ENCODE measurements at places on chromosomes 7 and 10.

DNA sequence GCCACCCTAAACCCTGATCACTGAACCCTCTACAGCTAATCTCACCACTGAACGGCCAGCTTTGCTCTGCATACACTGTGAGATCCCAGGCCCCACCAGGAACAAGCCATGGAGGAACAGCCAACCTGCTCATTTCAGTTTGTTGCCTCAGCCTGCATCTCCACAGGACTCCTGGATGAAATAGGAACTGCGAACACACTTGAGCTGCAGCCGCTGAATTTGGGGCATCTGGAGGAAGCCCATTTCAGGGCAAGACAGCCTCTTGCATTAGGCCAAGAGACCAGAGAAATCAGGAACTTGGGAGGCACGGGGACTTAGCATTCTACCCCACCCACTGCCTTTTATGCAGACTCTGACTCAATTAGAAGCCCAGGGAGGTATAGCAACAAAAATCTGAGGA lies 14.5 kb upstream of the EGR2 start:
- DNase-seq: no peak

- no peak for DNase-seq
These were observed 506.8 kb upstream of the COBL start for GRCh38 chr7:51823437-51823836.

- DNase-seq: no peak
These were observed 59.9 kb downstream of the HIBADH start for GRCh38 chr7:27602766-27603165.

- DNase-seq: no peak
These were observed 38.8 kb upstream of the PDZD8 start for GRCh38 chr10:117413928-117414618.

- peak; percentile 26 for DNase-seq
These were observed 59.0 kb upstream of the TAS2R16 start for GRCh38 chr7:123054357-123055133.

DNA sequence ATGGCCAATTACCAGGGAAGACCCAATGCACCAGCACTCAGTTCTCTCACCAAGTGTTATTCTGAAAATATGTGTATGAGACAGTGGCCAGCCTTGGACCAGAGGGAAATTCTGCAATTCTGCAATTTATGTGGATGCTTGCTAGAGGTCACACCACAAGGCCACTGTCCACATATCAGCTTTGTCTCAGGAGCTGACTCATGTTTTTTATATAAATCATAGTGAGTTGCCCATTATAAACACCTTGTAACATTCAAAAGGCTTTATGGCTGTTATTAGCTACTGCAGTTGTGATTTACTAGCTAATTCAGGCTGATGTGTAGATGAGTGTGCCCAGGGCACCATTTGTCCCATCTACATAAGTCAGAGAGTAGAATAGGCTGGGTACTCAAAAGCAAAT lies 649.0 kb downstream of the LRMDA start:
- DNase-seq: no peak

- no peak for DNase-seq
These were observed 179.3 kb downstream of the SRPK2 start for GRCh38 chr7:105209433-105209832.

- DNase-seq: no peak
These were observed 209.6 kb upstream of the PLXNA4 start for GRCh38 chr7:132785870-132786269.

DNA sequence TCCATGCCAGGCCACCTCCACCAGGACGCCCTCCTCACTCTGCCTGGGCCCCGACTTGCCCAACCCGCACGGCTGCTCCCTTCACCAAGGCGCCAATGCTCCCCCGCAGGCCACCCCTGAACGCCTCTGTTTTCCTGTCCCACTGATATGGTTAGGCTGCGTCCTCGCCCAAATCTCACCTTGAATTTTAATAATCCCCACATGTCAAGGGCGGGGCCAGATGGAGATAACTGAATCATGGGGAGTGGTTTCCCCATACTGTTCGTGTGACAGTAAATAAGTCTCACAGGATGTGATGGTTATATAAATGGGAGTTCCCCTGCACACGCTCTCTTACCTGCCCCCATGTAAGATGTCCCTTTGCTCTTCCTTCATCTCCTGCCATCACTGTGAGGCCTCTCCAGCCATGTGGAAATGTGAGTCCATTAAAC lies 29.8 kb downstream of the RSU1 start:
- DNase-seq: no peak

- peak; percentile 59 for DNase-seq
These were observed 3.4 kb downstream of the PALD1 start for GRCh38 chr10:70481831-70482530.

DNA sequence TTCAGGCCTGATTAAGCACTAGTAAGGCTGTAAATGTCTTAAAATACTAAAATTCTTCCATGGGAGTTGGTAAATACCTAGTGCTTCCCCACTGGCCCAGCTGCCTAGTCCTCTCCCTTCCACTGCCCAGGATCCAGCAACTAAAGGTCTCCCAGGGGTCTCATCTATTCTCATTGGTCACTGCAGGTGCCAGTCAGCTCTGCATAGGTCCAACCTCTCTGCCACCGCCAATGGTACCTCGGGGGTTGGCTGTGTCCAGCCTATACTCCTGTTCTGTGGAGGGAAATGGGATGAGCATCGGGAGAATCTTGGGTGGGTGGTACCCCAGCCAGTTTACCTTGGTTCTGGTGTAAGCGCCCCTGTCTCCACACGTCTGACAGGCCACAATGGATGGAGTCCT lies 6.1 kb upstream of the CREB5 start:
- no peak for DNase-seq

DNA sequence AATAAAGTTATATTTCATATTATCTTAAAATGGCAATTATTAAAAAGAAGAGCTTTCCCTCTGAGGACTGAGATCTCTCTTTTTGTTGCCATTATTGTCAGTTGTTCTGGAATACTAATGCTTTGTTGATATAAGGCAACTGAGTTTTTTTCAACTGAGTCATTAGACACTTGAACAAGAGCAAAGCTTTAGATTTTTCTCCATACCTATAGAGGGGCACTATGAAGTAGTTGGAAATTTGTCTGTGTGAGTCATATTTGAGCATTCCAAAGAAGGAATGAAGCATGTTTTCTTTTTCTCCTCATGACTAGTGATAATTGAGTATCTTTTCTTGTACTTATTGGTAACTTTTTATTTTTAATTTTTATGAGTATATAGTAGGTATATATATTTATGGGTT lies 24.5 kb downstream of the RPA3 start:
- no peak for DNase-seq

DNA sequence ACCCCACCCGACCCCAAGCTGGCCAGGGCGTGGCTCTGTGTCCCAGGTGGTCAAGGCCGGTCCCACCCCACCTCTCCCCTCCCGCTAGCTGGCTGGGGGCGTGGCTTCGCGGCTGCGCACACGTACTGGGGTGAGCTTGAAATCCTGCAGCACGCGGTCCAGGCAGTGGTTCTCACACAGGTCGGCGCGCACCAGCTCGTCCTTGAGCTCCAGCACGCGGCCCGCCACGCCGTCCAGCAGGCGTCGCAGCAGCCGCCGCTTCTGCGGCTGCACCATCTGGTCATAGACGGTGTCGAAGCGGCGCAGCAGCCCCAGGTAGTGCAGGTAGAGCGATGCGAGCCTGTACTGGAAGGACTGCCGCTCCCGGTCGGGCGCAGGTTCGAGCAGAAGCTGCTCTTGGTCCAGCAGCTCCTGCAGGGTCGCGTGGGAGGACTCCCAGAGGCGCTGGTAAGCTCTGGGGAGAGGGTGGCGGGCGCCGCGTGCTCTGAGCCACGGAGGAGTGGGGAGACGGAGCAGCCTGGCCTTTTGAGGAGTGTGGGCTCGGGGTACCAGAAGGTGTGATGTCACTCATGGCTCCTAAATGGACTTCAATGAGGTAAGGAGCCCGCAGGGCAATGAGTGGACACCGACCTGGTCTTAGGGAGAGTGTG lies 5.8 kb downstream of the H2BK1 start:
- DNase-seq: no peak

GRCh38 chr7:6171532-6172223 lies 100.7 kb downstream of the CYTH3 start:
- DNase-seq: no peak

GRCh38 chr10:104806801-104807200 lies 165.7 kb downstream of the SORCS3 start:
- DNase-seq: no peak

GRCh38 chr10:129021594-129022304 lies 445.3 kb upstream of the MGMT start:
- peak; percentile 94 for DNase-seq

GRCh38 chr10:18378766-18379165 lies 238.5 kb downstream of the CACNB2 start:
- no peak for DNase-seq

GRCh38 chr7:158228986-158229385 lies 358.6 kb downstream of the PTPRN2 start:
- no peak for DNase-seq

- no peak for DNase-seq
These were observed 33.6 kb downstream of the SMKR1 start for GRCh38 chr7:129535896-129536295.

DNA sequence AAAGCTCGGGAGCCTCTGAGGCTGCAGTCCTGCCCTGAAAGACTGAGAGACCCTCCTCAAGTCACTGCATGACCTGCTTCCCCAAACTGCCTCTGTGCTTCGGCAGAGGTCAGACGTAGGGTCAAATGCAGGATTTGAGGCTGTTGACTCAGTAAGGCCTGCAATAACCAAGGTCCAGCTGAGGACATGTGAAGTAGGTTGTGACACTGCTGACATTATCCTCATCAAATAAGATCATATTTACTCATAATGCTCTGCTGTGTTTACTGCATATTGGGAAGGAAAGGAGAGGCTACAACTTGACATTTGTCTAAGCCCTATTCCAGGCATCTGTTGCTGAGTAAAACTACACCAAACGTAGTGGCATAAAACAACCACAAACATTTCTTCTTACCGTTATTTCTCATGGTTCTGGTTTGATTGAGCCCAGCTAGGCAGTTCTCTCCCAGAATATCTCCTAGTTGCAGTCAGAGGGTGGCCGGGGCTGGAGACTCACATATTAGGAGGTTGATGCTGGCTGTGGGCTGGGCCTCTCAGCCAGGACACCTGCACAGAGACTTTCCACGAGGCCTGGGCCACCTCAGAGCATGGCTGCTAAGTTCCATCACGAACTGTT lies 122.1 kb upstream of the STK17A start:
- DNase-seq: no peak

DNA sequence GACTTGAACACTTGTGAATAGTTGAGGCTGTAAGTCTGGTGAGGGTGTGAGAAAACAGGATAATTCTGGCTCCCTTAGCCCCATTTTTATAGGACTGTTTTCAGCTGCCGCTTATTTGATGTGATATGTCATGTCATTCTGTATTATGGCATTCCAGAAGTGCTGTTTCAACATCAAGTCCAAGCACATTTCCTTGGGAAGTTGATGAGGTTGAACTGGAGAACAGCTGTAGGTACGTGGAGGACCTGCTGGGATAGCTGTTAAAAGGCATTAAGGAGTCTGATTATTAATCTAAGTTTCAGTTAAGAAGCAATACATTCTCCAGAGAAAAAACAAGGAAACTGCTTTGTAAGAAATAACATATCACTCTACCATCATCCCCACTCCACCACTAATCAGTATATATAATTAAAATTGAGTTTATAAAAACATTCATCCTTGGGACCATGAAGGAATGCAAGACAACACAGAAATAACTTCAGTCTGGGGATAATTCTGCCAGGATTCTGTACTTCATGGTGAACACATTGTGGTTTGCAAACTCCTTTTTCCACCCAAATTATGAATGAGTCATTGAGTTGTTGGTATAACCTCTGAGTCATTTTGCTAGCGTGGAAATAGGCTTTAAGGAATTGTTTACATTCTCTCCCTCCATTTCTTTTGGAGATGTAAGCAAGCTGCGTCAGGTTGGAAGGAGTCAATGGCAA lies 39.9 kb upstream of the TMEM229A start:
- DNase-seq: no peak

GRCh38 chr7:36827726-36828703 lies 103.7 kb upstream of the AOAH start:
- DNase-seq: no peak

- DNase-seq: no peak
These were observed 22.0 kb upstream of the OPALIN start for GRCh38 chr10:96380821-96381220.

DNA sequence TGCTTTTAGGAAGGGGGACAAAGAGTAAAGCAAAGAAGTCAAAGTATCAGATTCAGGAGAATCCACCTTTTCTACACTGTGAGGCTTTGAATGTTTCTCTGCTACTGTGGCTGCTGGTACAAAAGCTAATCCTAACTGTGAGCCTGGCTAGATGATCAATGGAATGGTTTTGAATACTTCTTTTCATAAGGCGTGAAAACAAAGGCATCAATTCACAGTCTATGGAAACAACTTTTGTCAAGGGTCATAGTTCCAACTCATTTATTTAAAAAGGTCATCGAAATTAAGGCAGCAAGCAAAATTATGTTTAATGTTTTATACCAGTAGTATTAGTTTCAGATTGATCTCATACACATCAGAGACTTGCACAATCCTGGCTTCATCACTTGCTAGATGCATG lies 118.1 kb downstream of the CTTNBP2 start:
- DNase-seq: no peak

DNA sequence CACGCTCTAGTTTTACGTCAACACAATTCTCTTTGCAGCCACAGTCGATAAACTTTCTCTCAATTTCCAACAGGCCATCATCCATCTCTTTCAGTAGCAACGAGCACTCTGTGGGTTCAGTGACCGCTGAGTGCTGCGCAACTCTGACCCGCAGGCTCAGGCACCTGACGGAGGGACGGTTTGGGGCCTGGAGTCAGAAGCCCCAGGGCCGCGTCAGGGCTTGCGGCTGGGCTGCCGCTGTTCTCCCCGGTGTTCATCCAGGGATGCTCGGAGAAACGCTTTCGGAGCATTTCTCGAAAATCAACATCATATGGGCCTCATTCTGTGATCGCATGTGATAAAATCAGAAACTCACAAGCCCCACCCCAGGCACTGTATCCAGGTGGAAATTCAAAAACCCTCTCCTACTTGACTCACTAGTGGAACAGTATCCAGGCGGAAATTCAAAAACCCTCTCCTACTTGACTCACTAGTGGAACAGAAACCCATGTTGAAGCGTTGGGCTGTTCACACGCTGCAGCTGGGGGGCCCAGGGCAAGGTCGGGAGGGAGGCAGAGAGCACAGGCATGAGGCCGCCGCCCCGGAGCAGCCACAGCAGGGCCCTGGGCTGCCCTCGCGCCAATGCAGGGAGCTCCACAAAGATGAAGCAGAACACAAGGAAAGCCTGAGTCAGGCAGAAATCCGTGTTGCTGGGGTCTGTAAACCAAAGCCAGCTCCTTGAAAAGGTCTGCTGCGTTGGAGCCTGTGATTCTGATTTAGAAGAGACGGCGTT lies 73.3 kb upstream of the NKX6-2 start:
- DNase-seq: no peak

- peak; percentile 89 for DNase-seq
These were observed 1.9 kb downstream of the HIPK2 start for GRCh38 chr7:139775829-139776266.

DNA sequence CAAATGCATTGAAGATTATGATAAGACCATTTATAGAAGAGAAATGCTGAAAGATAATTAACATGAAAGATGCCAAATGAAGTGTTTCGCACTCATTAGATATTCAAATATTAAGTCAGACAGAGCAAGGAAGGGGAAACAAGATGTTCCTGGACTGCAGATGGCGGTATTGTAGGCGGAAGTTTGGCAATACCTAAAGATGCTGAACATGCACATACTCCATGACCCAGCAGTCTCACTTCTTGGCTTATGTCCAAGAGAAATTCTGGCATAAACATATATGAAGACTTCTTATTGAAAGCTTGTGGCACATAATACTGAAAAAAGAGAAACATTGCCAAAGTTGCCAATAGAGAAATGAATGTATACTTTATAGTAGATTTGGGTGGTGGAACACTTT lies 325.4 kb upstream of the SEMA3C start:
- peak; percentile 62 for DNase-seq

All from tongue (tissue), 3 donors.